ENCODE measurements at places on chromosomes 1 and 21.
A peak's percentile ranks its signal among the peaks of the same experiment; 100 is the strongest.

DNA sequence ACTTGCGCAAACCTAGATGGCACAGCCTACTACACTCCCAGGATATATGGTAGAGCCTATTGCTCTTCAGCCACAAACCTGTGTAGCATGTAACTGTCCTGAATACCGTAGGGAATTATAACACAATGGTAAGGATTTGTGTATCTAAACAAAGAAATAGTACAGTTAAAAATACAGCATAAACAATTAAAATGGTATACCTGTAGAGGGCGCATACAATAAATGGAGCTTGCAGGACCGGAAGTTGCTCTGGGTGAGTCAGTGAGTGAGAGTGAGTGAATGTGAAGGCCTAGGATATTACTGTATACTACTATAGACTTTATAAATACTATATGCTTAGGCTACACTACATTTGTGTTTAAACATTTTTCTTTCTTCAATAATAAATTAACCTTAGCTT lies 99.3 kb downstream of the PLD5 start:
- DNase-seq = no peak

- DNase-seq = no peak
Observed at GRCh38 chr1:195766709-195767108, 841.5 kb downstream of the KCNT2 start.

DNA sequence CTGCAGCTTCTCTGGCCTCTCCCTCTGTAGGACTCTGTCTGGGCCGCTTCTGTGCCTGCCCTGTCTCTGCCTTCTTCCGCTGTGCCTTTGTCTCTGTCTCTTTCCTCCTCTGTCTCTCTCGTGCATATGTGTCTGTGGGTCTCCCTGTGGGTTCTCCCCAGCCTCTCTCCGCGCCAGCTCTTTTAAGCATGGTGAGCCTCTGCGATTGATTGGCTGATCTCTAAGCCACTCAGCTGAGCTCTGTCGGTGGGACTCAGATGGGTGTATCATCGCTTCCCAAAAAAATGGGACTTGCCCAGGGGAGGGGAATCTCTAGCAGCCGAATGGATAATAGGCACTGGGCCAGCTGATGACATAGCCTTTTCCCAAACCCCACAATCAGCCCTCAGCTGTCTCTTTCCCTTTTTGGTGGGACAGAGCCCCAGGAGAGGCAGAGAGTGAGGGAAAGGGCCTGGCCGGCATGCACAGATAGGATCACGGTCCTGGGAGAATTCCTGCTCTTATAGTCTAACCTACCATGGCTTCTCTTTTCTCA lies at the start of gene ADAMTS4:
Gene ADAMTS4, minus strand, starts transcription at position 158 of the 535 bp plus-strand sequence. CDS start 427 bp downstream, outside the sequence.
- peak; percentile 96 for DNase-seq

DNA sequence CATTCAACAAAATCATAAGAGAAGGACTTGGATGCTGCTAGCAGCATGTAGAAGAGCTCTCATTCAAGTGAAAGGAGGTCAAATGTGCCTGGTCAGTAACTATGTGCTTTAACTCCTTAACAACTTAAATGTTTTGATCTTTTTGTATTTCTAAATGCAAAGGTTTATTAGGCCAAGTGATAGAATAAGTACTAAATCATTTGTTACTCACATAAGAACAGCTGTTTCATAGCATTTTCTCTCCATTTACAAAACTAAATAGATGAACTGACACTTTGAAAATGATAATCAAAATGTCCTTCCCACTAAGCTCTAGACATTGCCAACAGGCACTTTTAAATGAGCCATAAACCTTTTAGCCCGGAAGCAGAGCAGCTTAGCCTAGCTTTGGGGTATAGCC lies 254.3 kb upstream of the PRMT6 start:
- DNase-seq = no peak

DNA sequence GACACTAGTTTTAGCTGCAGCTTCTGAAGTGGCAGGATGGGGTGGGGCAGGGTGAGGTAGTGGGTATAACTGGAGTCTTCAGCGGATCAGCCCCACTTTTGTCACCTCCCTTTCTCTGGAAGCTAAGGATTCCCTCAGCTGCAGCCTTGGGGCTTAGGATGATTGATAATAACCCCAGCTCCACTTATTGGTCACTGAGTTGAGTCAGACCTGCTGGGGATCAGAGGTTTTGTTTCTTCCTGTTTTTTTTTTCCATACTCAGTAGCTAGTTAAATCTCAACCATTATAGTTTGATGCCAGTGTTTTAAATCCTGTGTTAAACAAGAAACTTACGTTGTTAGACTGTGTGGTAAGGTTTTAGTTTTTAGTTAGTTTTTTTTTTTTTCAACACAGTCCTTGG lies 57.2 kb downstream of the LAMC1 start:
- no peak for DNase-seq

- DNase-seq = no peak
Observed at GRCh38 chr1:37677143-37677439, 15.2 kb upstream of the CDCA8 start.

DNA sequence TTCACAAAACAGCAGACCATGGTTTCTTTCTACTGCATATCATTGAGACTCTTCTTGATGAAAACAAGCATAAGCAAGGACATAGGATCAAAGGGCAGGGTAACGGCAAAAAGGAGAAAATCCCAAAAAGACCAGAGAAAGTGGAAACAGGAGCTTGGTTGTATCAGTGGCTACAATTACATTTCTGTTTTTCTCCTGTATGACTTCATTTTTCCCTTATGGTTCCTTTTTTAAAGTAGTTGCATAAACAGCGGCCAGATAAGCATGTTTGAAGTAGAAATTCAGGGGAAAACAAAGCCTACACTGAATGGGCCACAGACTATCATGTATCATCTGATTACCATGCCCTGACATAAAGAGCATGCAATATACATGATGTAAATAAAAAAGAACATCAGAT lies 4.6 kb downstream of the EGLN1 start:
- DNase-seq = no peak

DNA sequence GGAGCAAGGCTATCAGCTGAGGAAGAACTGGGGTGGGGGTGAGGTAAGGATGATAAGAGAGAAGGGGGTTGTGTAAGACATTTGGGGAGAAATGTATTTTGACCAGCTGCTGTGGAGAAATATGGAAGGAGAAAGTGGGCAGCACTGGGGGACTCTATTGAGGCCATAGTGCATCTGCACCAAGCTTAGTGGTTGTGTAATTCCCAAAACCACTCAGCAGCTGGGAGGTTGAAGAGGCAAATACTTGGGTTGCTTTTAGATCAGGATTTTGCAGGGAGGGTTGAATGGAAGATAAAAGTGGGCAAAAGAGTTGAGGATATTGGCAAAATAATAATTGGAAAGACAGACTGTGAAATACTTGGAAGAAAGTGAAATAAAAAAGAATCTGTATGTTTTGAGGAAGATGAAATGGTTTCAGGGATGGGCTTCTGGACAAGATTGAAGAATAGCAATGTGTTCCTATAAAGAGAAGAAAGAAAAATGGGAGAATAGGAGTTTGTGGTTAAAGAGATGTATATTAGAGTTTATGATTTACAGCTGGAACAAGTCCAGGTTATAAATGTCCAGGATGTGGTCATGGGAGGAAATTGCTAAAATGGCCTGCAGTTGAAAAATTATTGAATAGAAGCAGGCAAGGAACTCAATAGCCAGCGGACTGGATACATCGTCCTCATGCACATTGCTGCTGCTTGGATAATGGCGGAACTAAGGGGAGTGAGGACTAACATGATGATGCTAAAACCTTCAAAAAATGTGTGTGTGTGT lies 162.7 kb downstream of the DNM3 start:
- DNase-seq = no peak

DNA sequence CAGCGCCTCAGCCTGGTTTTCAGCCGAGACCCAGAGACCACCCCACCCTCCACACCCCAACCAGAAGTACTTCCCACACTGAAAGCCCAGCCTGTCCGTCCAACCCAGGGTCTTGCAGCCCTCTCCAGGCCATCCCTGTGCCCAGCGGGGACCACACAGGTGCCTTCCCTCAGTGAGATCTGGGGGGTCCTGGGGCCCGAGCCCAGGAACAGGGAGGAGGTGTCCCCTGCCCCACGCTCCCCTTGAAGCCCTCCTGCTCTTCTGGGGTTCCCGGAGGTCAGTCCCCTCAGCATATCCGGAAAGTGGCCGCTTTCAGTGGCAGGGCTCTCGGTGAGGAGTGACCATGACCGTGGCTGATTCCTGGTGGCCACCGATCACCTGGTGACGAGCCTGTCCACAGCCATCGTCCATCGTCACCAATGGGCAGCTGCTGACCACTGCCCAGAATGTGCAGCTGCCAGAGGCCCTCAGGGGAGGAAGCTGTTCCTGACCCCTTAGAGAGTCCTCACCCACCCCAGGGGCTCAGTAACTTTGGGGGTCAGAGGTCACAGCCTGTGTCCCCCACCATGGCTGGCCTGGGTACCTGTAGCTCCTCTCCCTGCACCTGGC lies 3.4 kb downstream of the TMEM240 start:
- no peak for DNase-seq

GRCh38 chr1:201769966-201770365 lies 59.0 kb upstream of the IPO9 start:
- DNase-seq = no peak

DNA sequence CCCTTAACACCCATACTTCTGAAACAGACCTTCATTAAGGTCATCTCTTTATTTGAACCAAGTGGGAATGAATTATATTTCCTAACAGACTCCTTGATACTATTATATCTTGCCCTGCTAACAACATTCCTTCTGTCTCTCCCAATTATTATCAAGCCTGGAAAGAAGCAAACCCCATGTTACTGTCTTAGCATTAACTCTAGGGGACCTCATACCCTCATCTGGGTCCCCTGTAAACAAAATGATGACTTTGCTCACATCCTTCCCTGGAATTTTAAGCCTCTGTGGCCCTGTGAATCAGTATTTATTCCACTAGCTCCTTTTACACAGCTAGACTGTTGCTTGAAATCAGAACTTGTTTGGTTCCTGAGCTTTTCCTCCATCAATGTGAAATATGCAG lies 38.3 kb upstream of the BCL10 start:
- no peak for DNase-seq

- DNase-seq = no peak
Observed at GRCh38 chr1:5632814-5633213, 359.4 kb downstream of the NPHP4 start.

- DNase-seq = no peak
Observed at GRCh38 chr1:93468662-93469061, 20.7 kb downstream of the FNBP1L start.

- DNase-seq = no peak
Observed at GRCh38 chr1:226649780-226650179, 89.3 kb downstream of the ITPKB start.

- no peak for DNase-seq
Observed at GRCh38 chr1:239388578-239388977, 2.2 kb downstream of the CHRM3 start.

DNA sequence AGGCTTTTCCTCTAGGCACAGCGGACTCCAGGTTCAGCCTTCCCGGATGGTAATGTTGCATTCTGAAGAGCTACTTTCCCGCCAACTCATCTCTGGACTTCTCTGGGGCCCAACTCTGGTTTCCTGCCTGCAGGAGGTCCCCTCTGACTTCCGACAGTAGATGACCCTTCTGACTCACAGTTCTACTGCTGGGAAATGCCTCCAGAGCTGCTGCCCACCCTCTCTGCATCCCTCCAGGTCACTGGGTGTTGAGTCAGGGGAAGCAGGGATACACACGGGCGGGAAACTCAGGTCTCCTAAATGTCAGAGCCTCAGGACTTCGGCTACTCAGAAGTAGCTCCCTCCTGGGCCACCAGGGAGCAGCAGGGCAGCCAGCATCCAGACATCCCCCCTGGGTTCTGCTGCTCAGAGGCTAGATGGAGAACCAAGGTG lies 2.1 kb upstream of the KIF21B start:
- no peak for DNase-seq

DNA sequence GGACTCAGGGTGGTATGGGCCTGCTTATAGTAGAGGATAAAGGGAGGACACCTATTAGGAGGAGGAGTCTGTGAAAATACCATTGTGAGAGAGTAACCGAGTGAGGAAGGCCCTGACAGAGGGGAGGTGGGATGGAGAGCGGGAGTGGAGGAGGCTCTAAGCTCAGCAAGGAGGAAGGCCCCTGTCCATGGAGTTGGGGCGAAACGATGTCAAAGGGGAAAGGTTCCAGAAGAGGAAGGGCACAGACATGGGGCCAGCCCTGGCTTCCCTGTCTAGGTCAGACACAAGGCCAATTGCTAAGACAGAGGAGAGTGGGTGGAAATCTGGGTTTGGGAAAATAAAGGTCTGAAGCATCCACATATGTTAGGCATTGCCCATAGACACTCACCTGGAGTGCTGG lies 44.2 kb downstream of the ELK4 start:
- no peak for DNase-seq

- DNase-seq = peak; percentile 83
Observed at GRCh38 chr1:170562646-170563338, 30.8 kb downstream of the GORAB start.

DNA sequence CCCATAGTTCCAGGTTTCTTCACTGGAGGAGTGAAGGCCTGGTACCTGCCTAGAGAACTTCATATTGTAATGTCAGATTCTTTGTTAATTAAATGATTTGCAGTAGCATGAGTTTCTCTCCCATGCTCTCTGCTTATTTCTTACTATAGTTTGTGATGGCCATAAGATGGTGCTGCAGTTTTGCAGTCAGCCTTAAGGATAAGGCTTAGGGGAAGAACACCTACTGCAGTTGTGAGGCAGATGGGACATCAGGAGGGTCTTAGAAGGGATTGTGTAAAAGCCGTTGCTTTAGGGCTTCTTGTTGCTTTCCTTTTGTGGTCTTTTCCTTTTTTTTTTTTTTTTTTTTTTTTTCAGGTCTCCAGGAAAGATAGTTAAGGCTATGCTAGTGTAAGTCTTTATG lies 61.8 kb downstream of the MACF1 start:
- DNase-seq = peak; percentile 24

- no peak for DNase-seq
Observed at GRCh38 chr1:7008331-7008730, 223.1 kb downstream of the CAMTA1 start.

- no peak for DNase-seq
Observed at GRCh38 chr1:193185211-193185610, 1.2 kb downstream of the B3GALT2 start.

DNA sequence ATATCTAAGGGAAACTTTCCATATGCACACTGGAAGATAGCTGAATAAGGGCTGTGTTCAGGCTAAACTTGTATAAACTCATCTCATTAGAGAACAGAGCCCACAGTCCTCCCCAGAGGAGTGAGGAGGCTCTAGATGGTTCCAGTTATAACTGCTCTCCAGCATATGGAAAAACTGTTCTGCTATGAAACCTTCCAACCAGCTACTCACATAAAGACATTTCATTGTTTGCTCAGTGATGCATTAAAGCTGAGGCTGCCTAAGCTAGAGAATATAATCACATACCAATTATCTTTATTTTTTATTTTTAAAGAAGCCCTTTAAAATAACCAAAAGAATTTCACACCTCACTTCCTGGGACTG lies 13.3 kb downstream of the AHCYL1 start:
- no peak for DNase-seq

GRCh38 chr1:32892368-32893197 lies 6.3 kb downstream of the HPCA start:
- no peak for DNase-seq

- DNase-seq = no peak
Observed at GRCh38 chr1:30372792-30373433, 350.5 kb downstream of the MATN1 start.

GRCh38 chr1:23872421-23872820 lies 4.3 kb upstream of the FUCA1 start:
- DNase-seq = no peak

All from SK-N-MC (cell line).